GM18507 (cell line): ENCODE measurements at places on chromosomes 1 and 21.

DNA sequence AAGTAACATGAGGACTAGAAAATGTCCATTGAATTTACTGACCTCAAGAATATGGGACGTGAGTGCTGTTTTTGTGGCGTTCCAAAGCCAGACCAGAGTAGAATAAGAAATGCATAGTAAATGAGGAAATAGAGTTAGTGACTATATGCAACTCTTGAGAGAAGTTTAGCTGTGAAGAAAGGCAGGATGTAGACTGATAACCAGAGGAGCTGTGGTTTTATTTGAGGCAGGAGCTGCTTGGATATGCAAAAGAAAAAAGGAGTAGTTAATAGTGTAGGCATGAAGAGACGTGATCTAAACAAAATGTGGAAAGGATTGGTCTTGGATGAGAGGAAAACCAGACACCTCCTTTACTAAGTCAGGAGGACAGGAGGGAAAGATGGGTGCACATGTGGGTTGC is 28.2 kb downstream of the DNAH14 start:
- DNase-seq: no peak

GRCh38 chr1:87673748-87674147 is 345.1 kb downstream of the LMO4 start:
- DNase-seq: no peak

DNA sequence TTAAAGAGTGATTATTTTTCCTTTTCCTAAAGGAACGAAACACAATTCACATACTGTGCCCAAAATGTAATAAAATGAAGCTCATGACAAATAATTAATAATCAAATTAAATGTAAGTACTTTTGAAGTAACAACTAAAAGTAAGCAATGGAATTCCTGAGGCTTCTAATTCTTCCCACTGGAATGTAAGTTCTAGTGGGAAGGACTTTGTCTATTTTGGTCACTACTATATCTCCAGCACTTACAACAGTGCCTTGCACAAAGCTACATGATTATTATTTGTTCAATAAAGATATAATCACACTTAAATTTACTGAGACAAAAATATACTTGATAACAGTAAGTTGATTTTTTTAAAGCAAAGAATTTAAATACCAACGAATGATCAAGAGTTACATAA is 128.8 kb downstream of the COQ8A start:
- DNase-seq: no peak

GRCh38 chr21:33684923-33685560 is 42.7 kb downstream of the ITSN1 start:
- DNase-seq: no peak

- no peak for DNase-seq
Measured at GRCh38 chr1:24203404-24203803, 16.3 kb upstream of the IFNLR1 start.
